ENCODE measurements at places on chromosomes 11 and 22. TPM values are rescaled to one million over a fixed set of nuclear protein-coding genes. Genes with fewer than 3 reads are reported as not detected.

- DNase-seq = no peak
Measured at GRCh38 chr11:64128255-64129006, 37.5 kb downstream of the MACROD1 start.

DNA sequence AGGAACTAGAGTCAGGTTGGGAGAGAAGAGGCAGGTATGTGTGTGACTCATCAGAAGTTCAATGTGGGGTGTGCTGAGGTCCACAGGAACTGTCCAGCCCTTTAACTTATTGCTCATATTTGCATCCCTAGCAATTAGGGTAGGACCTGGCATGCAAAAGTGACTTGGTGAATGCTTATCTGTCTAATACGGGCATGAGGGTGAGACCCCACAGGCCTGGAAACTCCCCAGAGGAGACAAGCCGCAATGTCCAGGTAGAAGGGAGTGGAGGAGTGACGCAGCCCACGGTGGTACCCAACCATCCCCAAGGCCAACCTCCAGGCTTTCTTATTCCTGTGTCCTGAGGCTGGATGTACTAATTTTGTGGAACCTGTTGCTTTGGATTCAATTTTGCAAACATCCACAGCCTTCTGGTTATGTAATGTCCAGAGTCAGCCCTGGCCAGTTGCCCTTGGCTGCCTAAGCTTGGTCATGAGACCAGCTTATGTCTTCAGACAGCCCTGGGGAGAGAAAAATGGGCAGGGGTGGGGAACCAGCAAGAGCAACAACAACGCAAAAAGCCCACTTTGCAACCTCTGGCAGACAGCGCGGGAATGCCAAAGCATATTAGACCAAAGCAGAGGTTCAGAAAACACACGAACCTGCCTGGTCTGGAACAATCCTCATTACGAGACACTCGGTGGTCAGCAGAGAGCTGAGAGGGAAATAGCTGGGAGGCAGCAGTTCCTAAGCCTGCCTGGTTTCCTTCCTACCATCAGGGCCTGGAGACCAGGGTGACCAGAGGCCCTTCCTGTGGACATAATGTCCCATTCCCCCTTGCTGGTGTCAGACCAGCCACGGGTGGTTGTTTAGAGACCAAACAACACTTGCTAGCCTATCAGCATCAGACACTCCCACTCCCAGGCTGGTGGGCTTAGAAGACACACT, 49.3 kb downstream of the TIMP3 start:
- DNase-seq = no peak

GRCh38 chr11:36012455-36012854, 68.6 kb downstream of the LDLRAD3 start:
- no peak for DNase-seq

The LSP1 gene
- total RNA-seq = 40.5 TPM

The PRR33 gene
- 0.41 TPM for total RNA-seq

GRCh38 chr11:128936606-128937251, 5.9 kb downstream of the TP53AIP1 start:
- DNase-seq = no peak

DNA sequence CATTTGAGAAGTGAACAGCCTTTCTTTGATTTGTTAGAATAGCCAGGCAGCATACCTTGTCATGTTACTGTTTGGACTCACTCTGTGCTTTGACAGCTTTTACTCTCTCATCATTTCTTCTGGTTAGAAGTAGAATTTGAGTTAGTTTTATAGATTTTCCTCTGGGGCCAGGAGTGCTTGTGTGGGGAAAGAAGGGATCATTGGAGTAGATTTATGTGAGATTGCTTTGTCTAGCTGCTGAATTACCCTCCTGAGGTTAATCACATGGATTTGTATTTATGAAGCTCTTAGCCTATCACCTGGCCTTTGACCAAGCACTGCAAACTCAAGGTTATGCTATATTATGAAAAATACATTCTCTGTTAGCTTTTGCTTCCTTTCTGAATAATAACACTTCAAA, 54.3 kb downstream of the SWAP70 start:
- DNase-seq = no peak

The OR51T1 gene
- total RNA-seq = not detected

DNA sequence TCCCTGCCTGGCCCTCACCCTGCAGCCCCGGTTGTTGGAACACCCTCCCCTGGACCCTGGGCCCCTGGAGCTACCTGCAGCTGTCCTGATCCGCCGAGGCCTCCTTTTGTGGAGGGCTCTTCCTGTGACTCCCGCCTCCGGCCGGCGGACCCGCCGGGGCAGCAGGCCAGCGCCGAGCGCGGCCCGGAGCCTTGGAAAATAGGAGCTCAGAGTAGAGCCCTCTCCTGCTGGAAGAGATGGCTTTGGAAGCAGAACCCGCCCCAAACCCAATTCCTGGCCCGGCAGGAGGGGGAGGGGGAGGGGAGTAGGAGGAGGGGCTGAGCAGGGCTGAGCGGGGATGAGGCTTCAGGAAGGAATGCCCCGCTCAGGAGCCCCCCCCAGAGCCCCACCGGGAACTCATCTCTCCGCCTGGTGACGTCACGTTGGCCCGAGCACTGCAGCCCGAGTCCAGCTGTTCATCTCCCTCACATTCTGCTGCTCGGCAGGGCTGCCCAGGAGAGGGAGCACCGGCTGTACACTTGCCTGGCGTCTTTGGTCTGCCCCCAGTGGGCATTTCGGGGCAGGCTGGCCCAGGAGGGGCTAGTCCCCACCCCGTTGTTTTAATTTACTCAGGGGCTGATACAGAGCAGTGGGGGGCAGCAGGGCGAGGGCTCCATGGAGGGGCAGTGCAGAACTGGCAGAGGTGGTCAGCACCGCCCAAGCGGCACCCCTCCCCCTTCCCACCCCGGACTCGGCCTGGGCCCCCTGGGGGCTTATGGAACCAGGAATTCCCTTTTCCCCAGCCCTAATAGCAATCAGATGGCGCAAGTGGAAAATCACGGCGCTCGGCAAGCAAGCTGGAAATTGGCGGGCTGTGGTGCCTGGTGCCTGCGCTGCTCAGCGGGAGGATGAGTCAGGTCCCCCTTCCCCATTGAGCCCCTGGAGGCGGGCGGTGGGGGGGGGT, at the start of gene MRGPRF:
Gene MRGPRF, minus strand, starts transcription at position 238 of the 943 bp plus-strand sequence. CDS start 3,345 bp downstream, outside the sequence.
- peak; percentile 91 for DNase-seq

The MFRP gene
- not detected for total RNA-seq

DNA sequence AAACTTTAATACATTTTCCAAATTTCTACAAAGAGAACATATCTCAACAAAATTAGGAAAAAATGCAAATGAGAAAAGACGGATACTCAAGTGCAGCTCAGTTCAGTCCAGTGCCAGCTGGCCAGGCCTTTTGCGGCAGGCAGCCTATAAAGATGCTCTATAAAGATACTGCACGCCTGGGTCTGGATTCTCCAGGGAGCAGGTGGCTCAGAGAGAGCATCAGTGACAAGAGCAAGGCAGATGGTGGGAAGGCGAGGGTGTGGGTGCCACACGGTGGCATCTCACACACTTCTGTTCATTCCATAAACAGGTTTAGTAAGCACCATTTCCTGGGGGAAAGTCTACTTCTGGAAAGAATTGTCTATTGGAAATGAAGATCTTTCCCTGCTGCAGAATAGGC, 18.1 kb upstream of the SCN3B start:
- DNase-seq = no peak

GRCh38 chr11:7278314-7278917, 26.7 kb downstream of the SYT9 start:
- no peak for DNase-seq

The APOBEC3B gene
- total RNA-seq = not detected

The GPR83 gene
- not detected for total RNA-seq

The FAM227A gene
- total RNA-seq = 0.71 TPM

- DNase-seq = no peak
Measured at GRCh38 chr11:9049959-9050358, 41.4 kb downstream of the SCUBE2 start.
